ENCODE measurements at places on chromosomes 5 and 9.

GRCh38 chr5:33309536-33310345 lies 131.0 kb upstream of the TARS1 start:
- no peak for DNase-seq

DNA sequence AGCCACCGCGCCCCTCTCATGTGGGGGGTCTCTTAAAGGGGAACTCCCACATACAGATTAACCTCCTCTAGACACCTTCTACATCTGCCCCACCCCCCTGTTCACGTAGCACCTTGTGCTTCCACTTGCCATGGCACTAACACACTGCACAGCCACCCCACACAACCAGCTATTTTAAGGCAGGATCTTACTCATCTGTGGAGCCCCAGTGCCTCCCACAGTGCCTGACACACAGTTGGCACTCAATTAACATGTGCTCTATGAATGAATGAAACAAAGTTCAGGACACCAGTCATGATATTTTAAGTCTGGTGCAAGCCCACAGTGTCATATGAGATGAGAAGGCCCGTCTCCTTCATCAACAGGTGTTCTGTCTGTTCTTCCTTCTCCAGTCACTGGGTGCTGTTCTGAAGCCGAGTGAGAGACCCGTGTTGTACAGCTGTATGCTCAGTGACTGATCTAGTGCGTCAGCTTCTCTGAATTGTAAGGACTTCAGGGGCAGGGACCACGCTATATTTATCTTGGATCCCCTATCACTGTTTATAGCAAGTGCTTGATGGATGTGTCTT lies 149.1 kb downstream of the TLE1 start:
- no peak for DNase-seq

DNA sequence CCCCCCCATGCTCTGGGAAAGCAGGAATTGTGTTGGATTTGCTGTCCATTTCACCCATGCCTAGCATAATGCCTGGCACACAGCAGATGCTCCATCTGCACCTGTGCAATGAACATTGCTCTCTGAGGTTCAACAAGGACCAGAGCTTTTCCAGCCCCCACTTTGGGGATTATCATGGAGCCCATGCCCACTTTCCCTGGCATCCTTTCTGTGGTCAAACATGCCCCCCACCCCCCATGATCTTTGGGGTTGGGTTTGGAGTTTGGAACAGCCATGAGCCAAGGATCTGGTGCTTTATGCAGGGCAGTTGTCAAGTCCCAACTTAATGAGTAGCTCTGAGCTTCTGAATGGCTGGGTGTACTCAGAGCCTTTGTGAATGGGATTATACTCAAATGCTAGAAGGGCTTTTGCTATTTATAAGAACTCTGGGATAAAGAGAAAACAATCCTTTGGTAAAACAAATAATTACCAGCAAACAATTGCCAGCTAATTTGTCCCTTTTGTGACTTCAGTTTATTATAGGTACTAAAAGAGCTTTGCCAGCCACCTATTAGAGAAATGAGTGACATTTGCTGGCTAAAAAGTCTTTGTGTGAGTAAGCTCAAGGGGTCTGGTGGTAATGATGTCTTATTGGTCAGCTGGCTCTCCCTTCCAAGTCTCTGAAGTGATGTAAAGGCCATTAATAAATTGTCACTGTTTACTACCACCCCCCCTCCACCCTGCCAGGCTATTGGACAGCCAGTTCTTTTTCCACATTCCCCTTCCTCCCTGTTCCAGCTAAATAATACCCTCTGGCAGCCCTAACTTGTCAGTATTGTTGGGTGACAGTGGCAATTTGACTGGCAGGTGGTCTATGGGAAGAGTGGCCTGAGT lies 182.3 kb downstream of the MACROH2A1 start:
- no peak for DNase-seq

- DNase-seq: no peak
Measured at GRCh38 chr5:81767938-81768337, 17.0 kb upstream of the SSBP2 start.

GRCh38 chr5:138275379-138275782 lies 960 bp upstream of the GFRA3 start:
- peak; percentile 1 for DNase-seq

- DNase-seq: no peak
Measured at GRCh38 chr5:42423285-42424165, at the start of gene GHR. TSS of gene GHR (plus strand) at chr5:42423439. CDS start at chr5:42565875, 142,436 bp downstream.

Data from DMS79 treated with DMSO at 0.1 percent for 48 hours (cell line).